ENCODE measurements at places on chromosomes 7 and 10.

GRCh38 chr7:16460789-16461493, 4.6 kb downstream of the SOSTDC1 start:
- DNase-seq, result no peak

- no peak for DNase-seq
Measured at GRCh38 chr10:124211921-124212320, 118.5 kb upstream of the CHST15 start.

- no peak for DNase-seq
Measured at GRCh38 chr7:144936314-144936713, 100.5 kb upstream of the TPK1 start.

DNA sequence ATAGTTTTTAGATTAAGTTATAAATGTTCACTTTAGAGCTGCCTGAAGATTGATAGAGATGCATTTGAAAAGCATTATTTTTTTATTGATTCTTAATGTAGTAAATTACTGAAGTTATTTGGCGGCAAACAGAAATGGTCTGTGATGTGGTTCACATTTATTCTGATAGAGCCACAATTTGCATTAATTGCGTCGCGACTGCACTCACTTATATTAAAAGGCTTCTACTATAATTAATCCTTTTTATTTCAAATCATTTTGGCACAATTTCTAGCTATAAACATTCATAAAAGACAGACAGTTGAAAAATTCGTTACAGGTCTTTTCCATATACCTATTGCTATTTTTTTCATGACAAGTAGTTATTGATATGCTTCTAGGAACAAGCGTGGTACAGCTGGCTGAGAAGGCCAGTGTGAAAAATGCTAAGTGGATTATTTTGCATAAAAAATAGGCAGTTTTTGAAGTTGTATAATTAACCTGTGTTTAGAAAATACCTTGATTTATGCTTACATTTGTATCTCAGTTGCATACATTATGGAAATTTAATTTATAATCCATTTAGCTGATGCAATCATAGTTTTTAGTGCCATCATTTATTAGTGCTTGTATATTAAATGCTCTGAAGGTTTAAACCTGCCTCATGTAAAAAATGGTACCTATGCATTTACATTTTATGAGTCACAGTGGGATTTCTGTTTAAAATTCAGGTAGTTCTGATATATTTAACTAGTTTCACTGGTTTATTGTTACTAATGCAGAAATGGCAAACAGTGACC, 92.1 kb upstream of the DNAJB6 start:
- no peak for DNase-seq

- no peak for DNase-seq
Measured at GRCh38 chr7:98203261-98203963, 7.8 kb upstream of the BHLHA15 start.

DNA sequence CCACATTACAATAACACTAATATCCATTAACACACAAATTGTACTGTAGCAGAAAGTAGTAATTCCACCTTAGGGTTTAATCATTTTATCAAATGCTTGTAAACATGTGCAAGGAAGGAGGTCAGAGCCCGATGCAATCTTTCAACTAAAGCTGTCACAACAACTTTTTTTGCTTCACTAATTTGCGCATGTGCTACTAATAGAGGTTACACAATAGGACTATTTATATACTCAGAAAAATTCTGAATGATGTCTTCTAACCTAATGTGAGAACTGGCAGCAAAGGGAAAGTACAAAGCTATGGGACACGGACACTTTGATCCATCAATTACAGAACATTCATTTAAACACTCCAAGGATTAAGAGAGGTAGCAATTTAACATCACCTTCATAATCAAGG, 244.4 kb downstream of the CHCHD3 start:
- no peak for DNase-seq

- no peak for DNase-seq
Measured at GRCh38 chr7:127901895-127902703, 129.1 kb downstream of the LRRC4 start.

DNA sequence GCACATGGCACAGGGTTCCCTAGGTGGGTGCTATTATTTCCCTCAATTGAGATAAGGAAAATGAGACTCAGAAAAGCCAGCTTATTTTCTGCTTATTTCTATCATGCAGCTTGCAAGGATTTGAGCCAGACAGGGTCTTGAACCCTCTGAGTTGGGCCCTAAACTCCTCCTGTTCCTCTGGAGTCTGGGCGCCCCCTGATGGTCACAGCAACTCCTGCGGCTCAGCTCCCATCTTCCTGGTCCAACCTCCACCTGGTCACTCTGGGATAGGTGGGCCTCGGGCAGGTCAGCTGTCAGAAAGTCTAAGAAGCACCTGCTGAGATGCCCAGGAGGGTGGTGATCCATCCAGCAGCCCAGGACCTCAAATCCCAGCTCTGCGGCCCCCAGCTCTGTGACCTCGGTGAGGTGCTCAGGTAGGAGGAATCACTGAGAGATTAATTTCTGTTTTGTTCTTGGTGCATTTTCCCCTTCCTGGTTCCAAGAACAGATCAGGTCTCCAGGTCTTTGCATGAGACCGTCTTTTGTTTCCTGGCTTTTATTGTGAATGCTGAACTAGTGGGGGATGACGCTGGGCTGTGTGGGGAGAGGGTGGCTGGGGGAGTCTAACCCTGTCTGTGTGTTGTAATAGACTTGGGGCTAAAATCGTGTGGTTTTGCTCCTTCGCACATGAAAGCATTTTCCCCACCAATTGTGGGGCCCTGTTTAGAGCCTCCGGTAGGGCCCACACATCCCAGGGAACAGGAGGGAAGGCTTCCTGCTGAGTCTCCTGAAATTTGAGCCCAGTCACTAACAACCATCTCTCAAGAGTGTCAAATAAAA, 32.8 kb downstream of the TMEM130 start:
- DNase-seq, result no peak

- no peak for DNase-seq
Measured at GRCh38 chr10:19818876-19819275, 2.6 kb downstream of the PLXDC2 start.

DNA sequence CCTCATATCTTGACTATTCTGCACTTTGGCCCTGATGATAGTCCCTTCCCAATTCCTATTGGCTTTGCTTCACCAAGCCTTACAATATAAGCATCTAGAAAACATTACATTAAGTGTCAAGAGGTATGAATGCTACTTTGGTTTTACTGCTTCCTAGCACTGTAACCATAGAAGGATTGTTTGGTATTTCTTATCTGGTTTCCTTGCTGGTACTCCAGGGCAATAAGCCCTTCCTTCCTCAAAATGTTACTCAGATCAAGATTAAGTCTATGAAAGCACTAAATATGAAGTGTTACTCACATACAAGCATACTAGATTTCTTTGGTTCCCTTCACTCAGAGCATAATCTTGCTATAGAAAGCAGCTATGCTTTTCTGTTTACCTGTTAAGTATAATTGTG, 492.5 kb downstream of the ETV1 start:
- DNase-seq, result peak; percentile 3

DNA sequence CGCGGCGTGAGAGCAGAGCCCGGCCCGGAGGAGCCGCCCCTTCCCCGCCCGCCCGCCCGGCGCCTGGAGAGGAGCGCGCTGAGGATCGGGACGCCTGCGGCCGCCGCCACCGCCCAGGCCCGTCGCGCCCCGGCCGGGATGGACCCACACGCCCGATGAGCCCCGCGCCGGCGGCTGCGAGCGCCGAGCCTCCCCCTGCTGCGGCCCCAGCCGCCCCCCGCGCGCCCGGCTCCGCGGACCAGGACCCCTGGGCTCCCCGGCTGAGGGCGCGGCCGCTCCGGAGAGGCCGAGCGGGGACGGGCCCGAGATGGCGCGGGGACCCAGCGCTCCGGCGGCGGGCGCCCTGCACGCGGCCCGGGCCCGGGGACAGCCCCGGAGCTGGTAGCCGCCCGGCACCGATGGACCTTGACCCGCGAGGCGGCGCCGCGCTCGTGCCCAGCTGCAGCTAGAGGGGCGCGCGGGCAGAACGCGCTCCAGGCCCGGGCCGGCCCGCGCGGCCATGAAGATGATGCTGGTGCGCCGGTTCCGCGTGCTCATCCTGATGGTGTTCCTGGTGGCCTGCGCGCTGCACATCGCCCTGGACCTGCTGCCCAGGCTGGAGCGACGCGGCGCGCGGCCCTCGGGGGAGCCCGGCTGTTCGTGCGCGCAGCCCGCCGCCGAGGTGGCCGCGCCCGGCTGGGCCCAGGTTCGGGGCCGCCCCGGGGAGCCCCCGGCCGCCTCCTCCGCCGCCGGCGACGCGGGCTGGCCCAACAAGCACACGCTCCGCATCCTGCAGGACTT, 520 bp downstream of the FAM20C start:
- no peak for DNase-seq

GRCh38 chr10:131725581-131726069, 175.2 kb upstream of the PPP2R2D start:
- no peak for DNase-seq

DNA sequence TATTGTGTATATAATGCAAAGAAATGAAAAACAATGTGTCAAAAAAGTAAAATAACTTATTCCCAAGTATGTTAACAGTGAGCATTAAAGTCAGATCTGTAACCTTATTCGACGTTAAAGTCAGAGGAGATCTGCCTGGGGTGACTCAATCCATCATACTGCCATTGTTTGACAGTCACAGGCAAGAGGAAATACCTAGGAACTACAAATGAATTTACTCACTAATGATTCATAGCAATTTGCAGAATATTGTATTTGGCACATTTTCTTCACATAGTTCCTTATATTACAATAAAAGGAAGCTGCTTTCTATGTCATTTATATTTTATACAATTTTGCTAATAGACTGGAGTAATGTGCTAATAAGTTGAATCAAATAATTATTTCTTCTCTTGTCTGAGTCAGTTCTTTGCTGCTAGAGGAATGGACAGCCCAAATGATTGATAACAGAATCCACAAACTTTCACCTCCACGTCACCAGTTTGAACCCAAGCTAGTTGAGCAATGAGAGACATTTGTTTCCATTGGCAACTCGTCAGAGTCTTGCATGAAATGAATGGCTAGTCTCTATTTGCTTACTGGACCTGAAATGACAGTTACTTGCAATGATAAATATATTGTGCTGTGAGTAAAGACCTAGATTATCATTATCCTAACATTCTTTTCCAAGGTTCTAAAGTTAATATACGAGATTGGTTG, 48.5 kb upstream of the TMEM106B start:
- peak; percentile 28 for DNase-seq

- no peak for DNase-seq
Measured at GRCh38 chr10:126921974-126922525, 16.8 kb downstream of the DOCK1 start.

Measured in retinal pigment epithelial cell (primary cell).